ENCODE measurements at places on chromosomes 2 and 18.

DNA sequence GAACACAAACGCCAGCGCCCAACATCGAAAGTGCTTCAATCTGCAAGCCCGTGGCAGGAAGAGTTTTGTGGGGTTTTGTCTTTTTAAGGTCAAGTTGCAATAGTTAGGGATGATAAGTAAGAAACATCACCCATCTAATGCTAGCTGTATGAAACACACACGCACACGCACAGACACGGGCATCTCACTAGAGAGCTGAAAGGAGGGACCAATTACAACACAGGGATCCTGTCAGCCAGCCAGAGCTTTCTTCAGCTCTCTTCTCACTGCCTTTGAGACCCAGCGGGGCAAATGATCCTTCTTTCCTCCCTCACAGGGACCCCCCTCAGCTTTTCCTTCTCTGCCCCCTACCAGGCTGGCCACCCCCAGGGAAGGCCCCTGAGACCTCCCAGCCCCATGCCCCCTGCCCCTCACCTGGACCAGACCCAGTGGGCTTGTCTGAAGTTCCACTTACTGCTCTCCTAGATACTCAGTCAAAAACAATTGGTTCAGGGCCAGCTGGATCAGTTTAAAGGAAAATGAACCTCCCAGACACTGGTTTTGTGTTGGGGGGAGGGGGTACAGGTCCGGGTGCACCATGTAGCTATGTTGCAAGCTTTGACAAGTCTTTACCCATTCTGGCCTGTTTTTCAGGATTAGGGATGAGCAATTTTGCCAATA lies 17.9 kb downstream of the CYP26B1 start:
- DNase-seq, result no peak

DNA sequence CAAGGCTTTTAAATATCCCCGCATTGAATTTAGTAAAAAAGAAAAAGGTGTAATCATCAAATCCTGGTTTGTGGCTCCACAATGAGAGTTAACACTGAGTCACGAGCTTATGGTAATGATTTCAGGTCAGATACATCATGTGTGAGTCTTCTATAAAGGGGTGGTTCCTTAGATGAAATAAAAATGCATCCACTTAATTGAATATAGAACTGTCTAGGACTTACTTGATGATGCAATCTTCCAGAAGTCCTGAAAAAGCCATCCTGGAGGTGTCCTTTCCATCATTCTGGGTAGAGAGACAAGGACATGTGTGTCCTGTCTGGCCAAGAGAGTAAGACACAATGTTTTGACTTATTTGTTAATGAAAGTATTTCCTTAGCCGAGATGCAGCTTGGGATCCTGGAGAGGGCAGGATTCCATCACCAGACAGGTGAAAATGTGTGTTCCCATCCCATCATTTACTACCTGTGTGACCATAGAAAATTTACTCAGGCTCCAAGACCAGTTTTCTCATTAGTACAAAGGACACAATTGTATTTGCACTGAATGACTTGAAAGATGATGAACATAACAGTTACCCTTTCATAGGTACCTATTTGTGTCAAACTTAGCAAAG lies 1539.8 kb upstream of the PIK3C3 start:
- DNase-seq, result no peak

DNA sequence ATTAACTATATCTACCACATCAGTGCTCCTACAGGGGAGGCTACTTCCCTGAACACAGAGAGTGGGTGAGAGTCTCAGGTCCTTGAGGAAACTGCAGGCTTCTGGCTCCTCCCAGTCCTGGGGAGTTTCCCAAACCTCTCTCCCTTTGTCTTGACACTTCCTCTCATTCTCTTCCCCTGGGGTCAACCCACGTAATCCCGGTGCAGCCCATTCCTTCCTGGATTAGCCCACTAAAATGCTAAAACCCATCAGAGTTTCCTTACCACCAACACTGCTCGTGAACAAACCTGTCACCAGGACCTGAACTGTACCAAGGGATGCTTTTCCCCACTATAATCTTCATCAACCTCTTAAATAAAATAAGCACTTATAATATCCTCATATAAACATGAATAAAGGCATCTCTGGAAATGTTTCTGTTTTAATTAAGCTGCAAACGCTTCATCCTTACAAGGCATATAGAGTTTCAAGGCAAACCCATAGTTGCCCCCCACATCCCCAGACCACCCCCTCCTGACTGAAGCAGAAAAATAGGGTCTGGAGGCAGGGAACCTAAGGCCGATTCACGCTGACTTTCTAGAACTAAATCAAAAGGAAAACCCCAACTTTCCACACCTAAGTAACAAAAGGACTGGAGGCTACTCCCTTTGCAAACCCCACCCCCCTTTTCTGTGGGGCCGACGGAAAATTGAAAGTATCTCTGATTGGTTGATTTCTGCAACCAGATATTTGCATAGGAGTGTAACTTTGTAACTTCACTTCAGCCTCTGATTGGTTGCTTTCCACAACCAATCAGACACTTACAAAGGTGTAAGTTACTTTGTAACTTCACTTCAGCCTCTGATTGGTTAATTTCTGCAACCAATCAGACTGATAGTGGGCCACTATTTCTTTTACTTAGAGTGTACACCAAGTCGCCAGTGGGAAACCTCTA lies 19.0 kb downstream of the TMSB10 start:
- DNase-seq, result peak; percentile 47

GRCh38 chr18:7000484-7001096 lies 117.0 kb downstream of the LAMA1 start:
- DNase-seq, result no peak

DNA sequence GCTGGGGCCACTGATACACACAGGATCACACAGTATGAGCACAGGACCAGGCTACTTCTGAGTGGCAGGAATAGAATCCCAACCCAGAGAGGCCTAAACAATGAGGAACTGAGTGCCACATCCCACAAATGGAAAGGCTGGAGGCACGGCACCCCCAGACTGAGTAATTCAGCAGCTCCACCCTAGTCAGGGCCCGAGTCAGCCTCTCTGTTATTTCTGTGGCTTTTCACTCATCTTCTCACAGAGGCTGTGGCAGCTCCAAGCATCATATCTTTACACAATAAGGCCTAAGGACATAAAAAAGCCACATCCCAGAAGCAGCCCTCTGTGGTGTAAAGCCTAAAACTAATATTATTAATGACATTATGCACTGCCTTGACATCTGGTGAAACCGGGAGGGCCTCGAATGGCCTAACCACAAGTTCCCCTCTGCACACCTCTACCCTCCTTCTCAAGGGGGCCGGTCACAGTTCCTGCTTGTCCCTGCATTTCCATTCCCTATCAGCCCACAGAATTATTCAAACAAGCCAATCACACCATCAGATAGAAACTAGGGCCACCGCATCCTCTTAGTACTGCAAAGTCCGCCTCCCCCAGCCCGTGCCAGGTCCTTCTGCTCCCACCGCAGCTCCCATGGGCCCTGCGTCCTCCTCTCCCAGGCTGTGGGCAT lies 12.5 kb upstream of the MAL start:
- peak; percentile 81 for DNase-seq

DNA sequence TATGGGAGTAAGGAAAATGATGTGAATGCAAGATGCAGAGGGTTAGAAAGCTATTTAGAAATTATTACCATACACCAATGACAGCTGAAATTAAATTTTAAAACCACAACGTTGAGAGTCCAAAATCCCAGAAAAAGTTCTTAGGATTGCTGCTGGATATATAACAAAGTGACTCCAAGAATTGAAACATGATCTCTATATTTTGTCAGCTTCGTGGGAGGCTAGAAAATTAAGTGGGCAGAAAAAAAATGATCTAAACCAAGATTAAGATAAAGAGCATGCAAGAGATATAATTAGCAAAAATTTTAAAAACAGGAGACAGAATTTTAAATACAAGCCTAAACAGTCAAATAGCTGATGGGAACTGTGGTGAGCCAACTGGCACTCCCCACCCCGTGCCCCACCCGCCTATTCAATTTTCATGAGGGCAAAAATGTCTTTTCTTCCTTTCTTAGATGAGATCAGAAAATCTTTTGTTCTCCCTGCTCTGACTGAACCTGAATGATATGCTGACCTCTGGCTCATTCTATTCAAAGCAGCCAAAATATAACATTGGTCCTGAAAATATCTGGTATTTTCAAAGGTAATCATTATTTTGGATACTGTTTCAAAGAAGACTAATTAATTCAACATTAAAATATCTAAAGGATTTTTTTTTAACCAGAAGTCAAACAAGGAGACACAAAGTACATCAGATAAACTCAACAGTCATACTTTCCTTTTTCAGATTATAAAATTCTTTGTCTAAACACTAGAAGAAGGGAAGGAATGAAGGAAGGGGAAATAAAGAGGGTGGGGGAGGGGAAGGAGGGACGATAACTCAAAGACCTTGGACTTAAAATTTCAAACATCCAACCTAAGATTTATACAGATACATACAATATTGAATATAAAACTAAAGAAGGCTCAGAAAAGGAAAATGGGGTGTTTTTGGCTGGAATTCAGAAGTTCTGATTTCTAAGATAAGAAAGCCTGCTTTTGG lies 12.2 kb downstream of the KANSL3 start:
- no peak for DNase-seq

DNA sequence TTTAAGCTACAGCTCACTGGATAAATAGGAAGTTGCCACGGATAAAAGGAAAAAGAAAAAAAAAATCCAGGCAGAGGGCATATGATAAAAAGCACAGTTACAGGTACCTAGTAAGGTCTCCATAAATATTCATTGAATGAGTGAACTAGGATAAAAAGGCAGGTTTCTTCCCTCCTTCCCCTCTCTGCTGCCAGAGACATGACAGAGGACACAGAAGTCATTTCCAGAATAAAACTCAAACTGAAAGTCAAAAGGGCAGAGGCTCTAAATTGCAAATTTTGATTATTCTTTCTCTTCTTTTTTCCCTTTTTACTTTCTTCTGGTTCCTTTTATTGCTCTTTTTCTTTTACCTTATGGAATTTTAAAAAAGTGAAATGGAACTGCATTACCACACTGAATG lies 7.7 kb downstream of the CD302 start:
- DNase-seq, result no peak

- DNase-seq, result no peak
Observed at GRCh38 chr2:33242845-33243244, 233.6 kb upstream of the RASGRP3 start.

DNA sequence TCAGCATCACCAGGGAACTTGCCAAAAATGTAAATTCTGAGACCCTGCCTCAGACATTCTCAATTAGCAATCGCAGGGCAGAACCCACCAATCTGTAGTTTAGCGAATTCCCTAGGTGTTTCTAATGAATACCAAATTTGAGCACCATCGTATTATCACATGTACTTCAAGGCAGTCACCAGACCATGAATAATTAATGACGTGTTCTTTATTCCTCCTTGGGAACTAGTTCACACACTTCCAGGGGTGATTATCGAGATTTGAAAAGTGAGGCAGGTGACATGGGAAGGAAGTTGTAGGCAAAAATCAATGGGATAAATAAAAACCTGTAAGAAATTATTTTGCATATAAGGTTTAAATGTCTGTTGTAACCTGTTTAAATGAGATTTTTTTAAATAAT lies 102.5 kb upstream of the CRIM1 start:
- DNase-seq, result no peak

GRCh38 chr2:146388757-146389156 lies 1456.1 kb upstream of the ACVR2A start:
- no peak for DNase-seq

GRCh38 chr2:128530025-128530573 lies 211.4 kb upstream of the HS6ST1 start:
- no peak for DNase-seq

GRCh38 chr2:58620896-58621295 lies 379.8 kb upstream of the FANCL start:
- no peak for DNase-seq

DNA sequence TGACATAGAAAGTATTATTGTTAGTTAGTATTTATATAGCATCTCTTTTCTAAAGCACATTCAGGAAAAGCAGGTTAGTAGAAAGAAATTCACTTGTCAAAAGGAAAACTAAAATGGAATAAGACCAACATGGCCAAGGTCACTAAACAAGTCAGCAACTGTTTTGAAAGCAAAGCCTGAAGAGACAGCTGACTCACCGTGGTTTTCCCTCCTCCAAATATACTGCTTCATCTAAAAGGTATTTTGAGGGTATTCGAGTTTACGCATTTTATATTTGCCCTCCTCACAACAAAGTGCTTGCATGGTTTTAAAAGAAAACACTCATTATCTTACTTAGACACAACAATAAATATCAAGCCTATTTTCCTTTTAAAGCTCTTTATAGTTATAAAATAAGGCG lies 24.0 kb downstream of the ZNF385B start:
- DNase-seq, result no peak

- DNase-seq, result no peak
Observed at GRCh38 chr2:137249463-137250130, 484.3 kb downstream of the THSD7B start.

- DNase-seq, result no peak
Observed at GRCh38 chr18:60499675-60500074, 127.1 kb upstream of the MC4R start.

GRCh38 chr2:69561101-69561500 lies 82.4 kb downstream of the AAK1 start:
- peak; percentile 10 for DNase-seq

DNA sequence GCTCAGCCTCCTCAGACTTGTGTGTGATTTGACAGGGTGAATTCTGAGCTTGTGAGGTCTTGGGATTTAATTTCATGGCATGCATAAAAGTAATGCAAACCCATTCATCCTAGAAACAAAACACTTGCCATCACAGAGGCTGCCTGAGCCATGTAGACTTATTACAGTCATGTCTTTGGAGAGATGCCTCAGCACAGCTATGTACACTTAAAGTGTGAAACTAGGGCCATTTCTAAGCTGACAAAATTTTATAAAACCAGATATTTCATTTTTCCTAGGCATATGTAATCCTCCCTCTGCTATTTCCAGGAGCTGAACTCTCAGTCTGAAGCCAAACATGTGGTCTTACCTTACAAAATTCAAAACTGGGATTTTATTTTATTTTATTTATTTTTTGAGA lies 322.2 kb upstream of the SPHKAP start:
- no peak for DNase-seq
